ENCODE measurements at places on chromosomes 3 and 15.

- DNase-seq, result no peak
These were observed 61.6 kb upstream of the TGFBR2 start for GRCh38 chr3:30544812-30545211.

GRCh38 chr3:138468886-138469285 lies 34.5 kb downstream of the ESYT3 start:
- no peak for DNase-seq

DNA sequence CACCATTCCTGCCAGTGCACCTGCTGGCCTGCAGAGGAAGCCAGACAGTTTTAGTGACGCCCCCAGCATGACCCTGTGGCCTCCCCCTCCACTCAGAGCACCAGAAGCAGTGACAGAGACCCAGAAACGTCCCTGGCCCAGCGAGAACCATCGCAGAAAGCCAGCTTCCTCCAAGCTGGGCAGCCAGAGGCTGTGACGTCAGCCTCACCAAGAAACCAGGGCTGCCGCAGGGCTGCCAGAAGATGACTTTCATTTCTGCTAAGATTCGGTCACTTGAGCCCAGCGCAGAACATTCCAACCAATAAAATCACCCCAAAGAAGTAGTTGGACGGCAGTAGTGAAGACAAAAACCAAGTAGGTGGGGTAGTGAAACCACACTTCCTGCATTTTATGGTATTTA lies 29.6 kb upstream of the RPL32 start:
- no peak for DNase-seq

DNA sequence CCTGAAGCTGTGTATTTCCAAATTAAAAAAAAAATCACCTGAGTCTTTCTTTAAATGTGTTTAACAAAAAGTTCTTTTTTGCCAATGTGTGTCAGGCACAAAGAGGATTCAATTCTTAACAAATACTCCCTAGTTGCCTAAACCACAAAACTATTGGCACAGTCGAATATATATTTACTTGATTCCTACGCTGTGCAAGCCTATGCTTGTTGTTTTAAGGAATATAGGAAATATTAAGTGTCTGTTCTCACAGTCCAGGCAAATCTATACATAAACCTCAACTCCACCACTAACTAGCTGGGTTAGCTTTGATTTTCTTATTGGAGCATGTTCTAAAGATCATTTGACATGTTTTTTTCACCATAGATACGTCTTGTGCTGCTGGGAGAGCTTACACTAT lies 571.0 kb downstream of the PYDC2 start:
- DNase-seq, result no peak

Measured in WTC11 (cell line).